Fibroblast of skin of scalp (primary cell): ENCODE measurements at places on chromosomes 2 and 18.
A peak's percentile ranks its signal among the peaks of the same experiment; 100 is the strongest.

GRCh38 chr2:75560022-75560767, 544 bp downstream of the EVA1A start:
- DNase-seq: no peak

DNA sequence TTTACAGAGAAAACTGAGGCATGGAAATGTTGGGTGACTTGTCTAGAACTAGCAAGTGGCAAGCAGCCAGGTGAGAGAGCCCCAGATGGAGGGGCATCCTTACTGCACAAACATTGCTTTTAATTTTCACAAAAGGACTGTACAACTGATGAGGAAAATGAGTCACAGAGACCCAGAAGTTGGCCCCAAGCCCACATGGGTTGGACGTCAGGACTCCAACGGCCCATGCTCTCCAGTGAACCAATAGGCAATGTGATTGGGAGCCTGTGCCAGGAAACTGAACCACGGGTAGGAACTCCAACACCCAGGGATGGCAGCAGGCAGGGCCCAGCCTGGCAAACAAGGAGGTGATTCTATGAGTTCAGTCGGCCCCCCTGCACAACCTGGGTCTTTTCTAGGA, 50.8 kb downstream of the PID1 start:
- no peak for DNase-seq

DNA sequence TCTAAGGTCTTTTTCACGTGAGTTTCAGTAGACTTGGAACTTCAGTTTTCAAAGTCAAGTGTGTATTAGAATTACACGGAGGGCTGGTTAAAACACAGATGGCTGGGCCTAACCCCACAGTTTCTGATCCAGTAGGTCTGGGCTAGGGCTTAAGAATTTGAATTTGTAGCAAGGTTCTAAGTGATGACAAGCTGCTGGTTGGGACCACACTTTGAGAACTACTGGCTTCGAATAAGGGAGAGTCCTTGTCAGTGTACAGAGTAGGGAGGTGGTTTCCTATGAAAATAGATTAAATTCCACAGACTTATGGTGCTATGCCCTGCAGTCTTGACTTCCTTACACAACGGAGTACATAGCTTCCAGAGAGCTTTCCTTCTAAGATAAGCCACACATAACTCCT, 4.5 kb downstream of the RHOB start:
- DNase-seq: peak; percentile 63

DNA sequence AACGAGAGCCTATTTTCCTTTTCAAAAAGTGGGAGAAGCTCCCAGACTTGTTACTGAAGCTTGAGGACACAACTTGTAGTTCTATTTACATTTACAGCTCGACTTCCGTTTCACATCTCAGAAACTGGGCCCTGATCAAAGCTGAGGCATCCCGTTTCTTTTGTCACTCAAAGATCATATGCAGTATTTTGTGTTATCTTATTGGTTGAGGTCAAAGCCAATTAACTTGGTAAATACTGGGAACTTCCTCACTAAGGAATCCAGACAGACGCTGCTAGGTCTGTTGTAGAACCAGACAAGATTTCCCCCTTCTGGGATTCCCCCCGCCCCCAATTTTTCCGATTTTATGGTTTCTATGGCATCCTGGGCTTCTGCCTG, 50.3 kb downstream of the TSN start:
- no peak for DNase-seq

GRCh38 chr2:94870440-94871225, 597 bp upstream of the TEKT4 start:
- no peak for DNase-seq

- DNase-seq: no peak
Measured at GRCh38 chr18:49747876-49748275, 65.5 kb downstream of the ACAA2 start.

DNA sequence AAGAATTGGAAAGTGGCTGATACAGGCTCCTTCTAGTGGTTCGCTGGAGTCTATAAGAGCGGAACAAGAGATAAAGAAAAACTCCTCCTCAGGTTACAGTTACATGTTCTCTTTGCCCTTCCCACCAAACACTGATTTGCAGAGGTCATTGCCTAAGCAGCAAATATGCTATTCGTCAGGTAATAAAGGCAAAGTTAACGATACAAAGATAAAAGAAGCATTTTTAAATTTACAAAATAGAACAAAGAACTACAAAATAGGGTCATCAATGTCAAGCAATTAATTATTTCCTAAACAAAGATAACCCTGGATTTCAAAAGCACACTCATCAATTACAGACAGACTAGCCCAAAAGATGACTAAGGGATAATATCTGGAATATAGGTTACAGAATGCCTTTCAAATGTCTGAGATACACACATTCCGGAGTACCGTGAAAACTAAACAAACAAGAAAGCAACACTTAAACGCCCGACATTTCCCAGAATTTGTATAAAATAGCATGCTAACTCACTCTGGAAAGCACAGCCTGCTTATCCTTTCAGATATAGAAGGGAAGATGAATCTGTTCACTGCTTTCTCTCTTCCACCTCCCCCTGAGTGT, 186.4 kb downstream of the MREG start:
- DNase-seq: peak; percentile 40

GRCh38 chr18:54805571-54806334, 22.5 kb upstream of the RAB27B start:
- DNase-seq: peak; percentile 76

- peak; percentile 71 for DNase-seq
Measured at GRCh38 chr2:190069936-190070696, 7.6 kb upstream of the MSTN start.

GRCh38 chr18:42078711-42079110, 123.7 kb downstream of the PIK3C3 start:
- peak; percentile 14 for DNase-seq
